Caco-2 (cell line): ENCODE measurements at places on chromosomes 6 and 20. TPM values are rescaled to one million over a fixed set of nuclear protein-coding genes. Genes with fewer than 3 reads are reported as not detected.

DNA sequence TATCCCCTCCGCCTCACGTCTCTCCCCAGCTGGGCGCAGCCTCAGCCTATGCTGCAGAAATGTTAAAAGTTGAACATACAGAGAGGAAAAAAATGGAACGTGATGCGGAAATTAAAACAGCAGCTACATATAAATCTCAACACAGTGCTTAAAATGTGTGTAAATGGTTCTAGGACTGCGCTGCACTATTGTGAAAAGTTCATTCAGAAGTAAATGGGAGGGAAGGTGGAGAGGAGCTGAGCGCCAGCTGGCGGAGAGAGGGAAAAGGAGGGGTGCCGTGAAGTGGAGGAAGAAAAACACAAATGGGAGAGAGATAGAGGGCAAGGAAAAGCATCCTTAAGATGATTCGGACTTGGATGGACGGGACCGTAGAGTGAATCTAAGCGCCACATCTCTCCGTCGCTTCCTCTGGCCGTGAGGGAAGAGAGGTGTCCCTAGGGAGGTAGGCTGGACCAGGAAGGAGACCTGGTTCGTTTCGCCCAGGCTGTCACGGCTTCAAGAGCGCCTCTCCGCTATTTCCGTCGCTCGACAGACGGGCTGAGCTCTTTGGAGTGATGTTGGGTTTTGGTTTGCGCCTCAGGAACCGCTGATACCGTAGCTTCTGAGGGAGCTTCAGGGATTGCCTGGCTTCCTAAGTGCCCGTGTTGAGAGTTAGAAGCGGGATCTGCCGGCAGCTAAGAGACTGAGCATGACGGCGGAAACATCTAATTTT is 113.7 kb downstream of the TRIM27 start:
- H3K27ac ChIP-seq: no peak overlapping the region
- no peak for DNase-seq
- H3K4me1 ChIP-seq: no peaks in the 10 kb centered on the region
- H3K27me3 ChIP-seq: no peaks in the 10 kb centered on the region
- H3K4me3 ChIP-seq: peak overlapping the region; percentile 35

DNA sequence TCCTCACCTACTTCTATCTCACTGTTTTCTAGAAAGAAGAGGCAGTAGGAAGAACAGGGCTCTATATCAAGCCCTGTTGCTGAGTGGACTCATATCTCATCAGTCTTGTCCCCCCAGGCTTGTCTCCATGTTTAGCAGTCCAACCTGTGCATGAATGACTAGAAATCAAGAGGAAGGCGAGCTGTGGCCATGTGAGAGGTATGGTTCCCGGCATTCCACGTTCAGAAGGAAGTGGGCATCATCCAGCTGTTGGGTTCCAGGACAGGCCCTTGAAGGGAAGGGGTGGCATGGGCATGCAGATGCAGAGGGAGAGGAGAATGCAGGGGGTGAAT is 176.6 kb downstream of the MRPL14 start:
- H3K27me3 ChIP-seq: no peaks in the 10 kb centered on the region
- no peak for DNase-seq
- 0 out of 2 replicates have a peak, but pooled peaks cover 3% of the 10 kb centered on the region for H3K4me1 ChIP-seq
- no peaks in the 10 kb centered on the region for H3K36me3 ChIP-seq

- no peak for DNase-seq
- no peak overlapping the region for H3K27ac ChIP-seq
- H3K36me3 ChIP-seq: no peaks in the 10 kb centered on the region
- no peak overlapping the region for H3K4me3 ChIP-seq
- no peaks in the 10 kb centered on the region; the same call in 1 of the 2 replicates for H3K27me3 ChIP-seq
Measured at GRCh38 chr20:59165396-59165795, 1.8 kb downstream of the ZNF831 start.

DNA sequence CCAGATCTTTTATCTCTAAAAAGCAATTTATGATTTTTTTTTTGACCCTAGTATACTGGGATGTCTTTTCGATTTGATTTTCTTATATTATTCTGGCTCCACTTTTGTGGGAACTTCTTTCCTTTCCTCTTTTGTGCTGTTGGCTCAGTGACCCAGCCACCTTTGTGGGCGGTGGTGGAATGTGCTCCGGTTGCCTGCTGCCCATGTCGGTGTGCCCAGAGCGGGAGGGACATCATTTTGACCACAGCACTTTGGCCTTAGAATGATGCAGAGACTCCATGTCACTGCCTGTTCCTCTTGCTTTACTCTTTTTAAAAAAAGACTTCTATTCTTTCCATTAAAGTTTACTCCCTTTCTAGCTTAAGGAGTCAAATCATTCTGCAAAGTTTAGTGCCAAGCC is 198.0 kb downstream of the FARS2 start:
- DNase-seq: no peak
- H3K36me3 ChIP-seq: no peaks in the 10 kb centered on the region
- no peak overlapping the region for H3K4me3 ChIP-seq
- H3K27ac ChIP-seq: no peak overlapping the region
- no peaks in the 10 kb centered on the region for H3K27me3 ChIP-seq

DNA sequence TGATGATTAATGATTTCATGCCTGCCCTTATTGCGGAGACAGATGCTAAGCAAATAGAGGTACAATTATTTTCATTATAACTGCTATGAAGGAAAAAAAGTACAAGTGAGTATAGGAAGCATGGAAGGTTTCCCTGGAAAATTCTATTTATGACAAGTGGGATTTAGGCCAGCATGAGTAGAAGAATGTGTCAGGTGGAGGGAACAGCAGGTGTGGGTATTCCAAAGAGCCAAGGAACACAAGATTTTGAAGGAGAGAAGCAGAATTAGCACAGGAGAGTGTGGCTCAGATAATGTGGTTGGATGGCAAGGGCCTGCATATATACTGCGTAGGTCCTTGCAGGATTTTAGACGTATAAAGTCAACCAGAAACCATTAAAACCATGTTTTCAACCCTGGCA is 11.4 kb downstream of the PLCB1 start:
- DNase-seq: no peak
- no peak overlapping the region for H3K4me3 ChIP-seq
- H3K27me3 ChIP-seq: no peaks in the 10 kb centered on the region
- H3K27ac ChIP-seq: no peak overlapping the region

- H3K27ac ChIP-seq: no peak within 1 kb of the TSS
- no peaks in the 10 kb centered on the region; the same call in 1 of the 2 replicates for H3K27me3 ChIP-seq
- DNase-seq: peak; percentile 56
- H3K36me3 ChIP-seq: no peaks in the 10 kb centered on the region
- H3K4me3 ChIP-seq: no peak within 1 kb of the TSS
- no peaks in the 10 kb centered on the region for H3K4me1 ChIP-seq
Measured at GRCh38 chr20:64106981-64107735, at the start of gene NPBWR2. Gene NPBWR2, minus strand, starts transcription at chr20:64107565. Its CDS starts 734 bp downstream, at chr20:64106831.

DNA sequence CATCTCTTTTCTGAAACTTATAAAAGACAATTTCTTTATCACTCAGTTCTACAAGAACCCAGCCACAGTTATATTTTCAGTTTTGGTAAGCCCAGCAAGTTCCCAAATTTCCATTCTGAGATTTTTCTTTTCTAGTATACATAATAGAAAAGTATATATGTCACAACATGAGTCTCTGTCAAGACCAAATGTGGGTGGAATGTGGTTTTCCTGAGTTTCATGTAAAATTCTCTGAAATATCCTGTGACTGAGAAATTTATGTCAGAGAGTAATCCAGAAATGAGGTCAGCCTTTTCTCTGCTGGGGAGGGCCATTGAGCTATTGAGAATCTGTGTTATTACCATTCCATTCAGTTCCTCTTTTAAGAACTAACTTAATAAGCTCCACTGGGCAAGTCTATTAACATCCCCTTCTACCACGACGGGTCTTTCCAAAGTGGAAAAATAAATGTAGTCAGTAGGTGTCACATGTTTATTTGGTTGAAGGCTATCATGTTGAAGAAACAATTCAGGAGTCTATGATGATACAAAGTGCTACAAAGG is 100.7 kb upstream of the HMGN3 start:
- no peak overlapping the region for H3K27ac ChIP-seq
- no peaks in the 10 kb centered on the region for H3K36me3 ChIP-seq
- no peaks in the 10 kb centered on the region for H3K27me3 ChIP-seq
- H3K4me3 ChIP-seq: no peak overlapping the region

GRCh38 chr6:17705778-17706579 is 746 bp downstream of the NUP153 start:
- peaks cover 22% of the 10 kb centered on the region for H3K4me1 ChIP-seq
- peak overlapping the region; percentile 96 for H3K27ac ChIP-seq
- H3K4me3 ChIP-seq: peak overlapping the region; percentile 97
- H3K27me3 ChIP-seq: no peaks in the 10 kb centered on the region
- no peaks in the 10 kb centered on the region for H3K36me3 ChIP-seq

DNA sequence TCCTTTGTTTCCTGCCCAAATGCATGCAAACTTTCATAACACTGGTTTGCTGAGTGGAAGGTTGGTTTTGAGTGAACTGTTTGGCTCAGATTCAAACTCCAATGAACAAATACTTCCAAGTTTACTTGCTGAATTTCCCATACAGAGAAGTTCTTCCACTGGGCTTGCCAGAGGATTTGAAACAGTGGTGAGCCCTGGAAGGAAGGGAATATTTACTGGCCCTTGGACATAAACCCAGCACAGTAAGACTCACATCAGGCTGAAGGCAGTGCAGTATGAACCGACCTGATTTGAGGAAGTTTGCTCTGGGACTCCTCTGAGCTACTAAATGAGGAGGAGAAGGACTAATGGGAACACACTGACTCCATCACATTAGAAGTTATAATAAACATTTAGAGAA is 3.8 kb downstream of the TRAF3IP2 start:
- H3K4me1 ChIP-seq: peaks cover 24% of the 10 kb centered on the region
- H3K4me3 ChIP-seq: no peak overlapping the region
- DNase-seq: no peak
- H3K27me3 ChIP-seq: no peaks in the 10 kb centered on the region
- H3K36me3 ChIP-seq: peaks cover 1% of the 10 kb centered on the region; the same call in 1 of the 2 replicates

- H3K27ac ChIP-seq: no peak overlapping the region
- H3K4me3 ChIP-seq: no peak overlapping the region
- no peaks in the 10 kb centered on the region for H3K27me3 ChIP-seq
- H3K36me3 ChIP-seq: no peaks in the 10 kb centered on the region
Measured at GRCh38 chr6:20309186-20309585, 92.5 kb upstream of the E2F3 start.

DNA sequence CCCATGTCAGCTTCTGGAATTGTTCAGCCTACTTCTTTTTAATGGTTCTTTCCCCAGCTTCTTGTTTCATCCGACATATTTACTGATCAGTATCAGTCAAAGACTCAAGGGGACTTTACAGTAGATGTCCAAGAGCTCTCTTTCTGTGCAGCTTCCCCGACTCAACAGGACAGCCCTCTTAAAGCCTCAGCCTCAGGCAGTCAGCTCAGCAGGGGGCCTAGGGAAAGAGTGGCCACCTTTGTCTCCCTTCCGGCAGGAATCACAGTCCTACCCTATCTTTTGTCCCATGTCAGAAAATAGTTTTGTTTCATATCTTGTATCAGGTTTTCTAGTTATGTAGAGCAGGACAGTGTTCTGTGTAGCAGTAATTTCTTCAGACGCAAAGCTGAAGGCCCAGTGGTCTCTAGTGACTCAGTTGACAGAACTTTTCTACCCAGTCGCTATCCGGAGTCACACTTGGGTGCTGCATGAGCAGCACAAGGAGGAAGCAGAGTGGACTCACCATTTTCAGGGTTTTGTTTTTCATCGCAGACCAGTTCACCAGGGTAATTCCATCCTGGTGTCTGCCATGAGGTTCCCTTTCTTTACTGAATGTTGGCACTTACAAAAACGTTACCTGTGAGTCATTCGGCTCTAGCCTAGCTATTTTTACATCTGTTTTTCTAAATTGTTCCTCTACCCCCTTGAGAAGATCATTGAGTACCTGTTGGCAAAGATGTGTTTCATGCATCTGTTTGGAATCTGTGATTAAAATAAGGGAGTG is 47.7 kb downstream of the SPATA2 start:
- H3K36me3 ChIP-seq: peaks cover 7% of the 10 kb centered on the region
- H3K4me1 ChIP-seq: peaks cover 10% of the 10 kb centered on the region; the same call in 1 of the 2 replicates
- DNase-seq: peak; percentile 25
- no peak overlapping the region for H3K27ac ChIP-seq

DNA sequence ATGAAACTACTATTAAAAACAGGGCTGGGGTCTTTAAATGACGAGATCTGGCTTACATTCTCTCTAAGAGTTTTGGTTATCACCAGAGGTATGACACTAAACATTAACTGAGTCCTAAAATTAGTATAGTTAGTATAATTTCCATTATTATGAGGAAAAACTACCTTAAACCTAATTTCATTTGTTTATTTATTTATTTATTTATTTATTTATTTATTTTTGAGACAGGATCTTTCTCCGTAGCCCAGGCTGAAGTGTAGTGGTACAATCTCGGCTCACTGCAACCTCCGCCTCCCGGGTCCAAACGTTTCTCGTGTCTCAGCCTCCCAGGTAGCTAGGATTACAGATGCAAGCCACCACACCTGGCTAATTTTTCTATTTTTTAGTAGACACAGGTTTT is 85.5 kb downstream of the RNGTT start:
- H3K36me3 ChIP-seq: no peaks in the 10 kb centered on the region
- no peak overlapping the region for H3K4me3 ChIP-seq
- H3K4me1 ChIP-seq: 0 out of 2 replicates have a peak, but pooled peaks cover 3% of the 10 kb centered on the region
- no peak overlapping the region for H3K27ac ChIP-seq
- no peak for DNase-seq

- H3K27me3 ChIP-seq: no peaks in the 10 kb centered on the region
- no peak overlapping the region for H3K4me3 ChIP-seq
- no peaks in the 10 kb centered on the region for H3K36me3 ChIP-seq
- no peak for DNase-seq
- H3K27ac ChIP-seq: no peak overlapping the region
Measured at GRCh38 chr6:127243501-127243900, 23.2 kb upstream of the RNF146 start.

DNA sequence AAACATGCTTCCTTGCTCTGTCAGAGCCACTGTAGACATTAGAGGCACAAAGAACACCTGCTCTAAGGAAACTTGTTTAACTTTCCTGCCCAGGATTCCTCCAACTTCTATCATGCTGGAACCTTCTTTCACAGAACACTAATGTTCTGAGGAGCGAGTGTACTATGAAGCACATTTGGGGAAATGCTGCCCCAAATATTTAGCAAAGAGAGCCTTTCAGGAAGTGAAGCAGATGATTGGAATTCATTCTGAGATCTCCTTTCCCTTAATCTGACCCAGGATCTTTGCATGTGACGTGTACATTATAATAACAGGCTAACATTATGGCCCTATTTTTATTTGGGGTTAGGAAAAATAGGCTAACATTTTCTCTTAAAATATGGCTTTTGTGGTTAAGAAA is 21.0 kb upstream of the FYN start:
- DNase-seq: no peak
- H3K27me3 ChIP-seq: no peaks in the 10 kb centered on the region
- no peak overlapping the region for H3K4me3 ChIP-seq
- H3K4me1 ChIP-seq: peaks cover 5% of the 10 kb centered on the region
- H3K27ac ChIP-seq: no peak overlapping the region

DNA sequence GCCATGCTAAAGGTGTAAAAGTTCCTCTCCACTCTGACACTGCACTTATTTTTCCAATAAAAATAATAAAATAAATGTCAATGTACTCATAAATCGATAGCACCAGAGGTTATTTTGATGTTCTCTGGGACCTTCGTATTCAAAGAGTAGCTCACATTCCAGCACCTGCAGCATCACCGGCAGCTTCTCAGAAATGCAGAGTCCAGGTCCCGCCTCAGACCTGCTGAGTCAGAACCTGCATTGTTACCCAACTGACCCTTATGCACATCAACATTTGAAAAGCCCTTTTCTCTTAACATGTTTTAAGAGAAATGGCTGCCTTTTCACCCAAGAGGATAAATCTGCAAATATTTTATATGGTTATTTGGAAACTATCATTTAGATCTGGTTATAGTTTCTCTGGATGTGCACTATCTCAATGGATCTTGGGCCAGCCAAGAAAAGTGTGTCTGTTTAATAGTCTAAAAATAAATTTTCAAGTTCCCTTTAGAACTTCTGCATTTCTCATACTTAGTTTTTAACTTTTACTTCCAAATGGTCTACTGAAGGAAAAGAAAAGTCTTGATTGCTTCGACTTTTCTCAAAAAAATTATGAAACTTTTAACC is 216.2 kb upstream of the PRDM1 start:
- H3K4me1 ChIP-seq: peaks cover 33% of the 10 kb centered on the region
- no peak overlapping the region for H3K4me3 ChIP-seq
- H3K36me3 ChIP-seq: no peaks in the 10 kb centered on the region

Gene SLC35B3
- total RNA-seq: 38.7 and 41.3 TPM in 2 replicates

Gene TGM2
- total RNA-seq: 138 and 162 TPM in 2 replicates

Gene WFDC5
- total RNA-seq: not detected in 2 replicates
